GM23248 (cell line): ENCODE measurements at places on chromosomes 6 and 20.

- no peak overlapping the region for H3K27ac ChIP-seq
- peak overlapping the region; percentile 10; the same call in 1 of the 2 replicates for H3K4me3 ChIP-seq
- no peaks in the 10 kb centered on the region for H3K27me3 ChIP-seq
- H3K4me1 ChIP-seq: peaks cover 12% of the 10 kb centered on the region
- H3K36me3 ChIP-seq: no peaks in the 10 kb centered on the region
These were observed 119.1 kb upstream of the MAP7 start for GRCh38 chr6:136669299-136669699.

GRCh38 chr6:2429460-2429859 lies 184.1 kb upstream of the GMDS start:
- no peaks in the 10 kb centered on the region for H3K27me3 ChIP-seq
- H3K4me3 ChIP-seq: no peak overlapping the region
- no peaks in the 10 kb centered on the region for H3K36me3 ChIP-seq
- peaks cover 42% of the 10 kb centered on the region for H3K4me1 ChIP-seq
- peak; percentile 57 for DNase-seq

- H3K4me1 ChIP-seq: no peaks in the 10 kb centered on the region
- DNase-seq: peak; percentile 15
- H3K27ac ChIP-seq: no peak overlapping the region
- no peaks in the 10 kb centered on the region for H3K36me3 ChIP-seq
- no peak overlapping the region for H3K4me3 ChIP-seq
- H3K27me3 ChIP-seq: no peaks in the 10 kb centered on the region
These were observed 10.1 kb downstream of the SLC22A2 start for GRCh38 chr6:160248538-160248937.

DNA sequence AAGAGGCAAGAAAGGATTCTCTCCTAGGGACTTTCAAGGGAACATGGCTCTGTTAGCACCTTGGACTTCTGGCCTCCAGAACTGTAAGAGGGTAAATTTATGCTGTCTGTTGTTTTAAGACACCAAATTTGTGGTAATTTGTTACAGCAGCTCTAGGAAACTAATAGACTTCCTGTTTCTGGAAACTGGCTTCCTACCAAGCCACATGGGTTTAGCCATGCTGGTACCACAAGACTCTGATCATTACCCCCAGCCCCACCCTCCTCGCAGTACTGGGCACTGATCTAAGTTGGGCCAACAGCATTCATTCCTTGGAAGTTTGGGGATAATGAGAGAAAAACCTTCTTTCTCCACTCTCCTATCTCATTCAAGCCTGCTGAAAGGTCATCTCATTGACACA lies 109.5 kb upstream of the SMLR1 start:
- H3K36me3 ChIP-seq: no peaks in the 10 kb centered on the region
- H3K4me1 ChIP-seq: no peaks in the 10 kb centered on the region
- H3K27me3 ChIP-seq: no peaks in the 10 kb centered on the region
- no peak overlapping the region for H3K4me3 ChIP-seq
- no peak for DNase-seq

GRCh38 chr20:18728870-18729224 lies 84.7 kb upstream of the SCP2D1 start:
- no peaks in the 10 kb centered on the region for H3K4me1 ChIP-seq
- no peaks in the 10 kb centered on the region for H3K27me3 ChIP-seq
- DNase-seq: no peak
- no peaks in the 10 kb centered on the region for H3K36me3 ChIP-seq
- H3K27ac ChIP-seq: no peak overlapping the region

DNA sequence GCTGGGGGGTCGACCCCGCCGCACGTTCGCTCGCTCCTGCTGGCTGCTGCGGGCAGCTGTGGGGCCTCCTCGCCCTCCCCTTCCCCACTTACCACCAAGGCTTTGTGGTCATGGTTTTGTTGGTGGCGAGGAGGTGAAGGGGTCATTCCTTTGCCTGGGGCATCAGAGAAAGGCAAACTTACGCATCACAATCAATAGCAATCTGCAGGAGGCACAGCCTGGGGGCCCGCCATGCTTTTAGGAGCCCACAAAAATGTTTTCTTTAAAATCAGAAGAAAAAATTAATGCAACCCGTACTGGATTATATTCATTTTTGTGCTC lies 137.0 kb downstream of the IMPG1 start:
- H3K36me3 ChIP-seq: no peaks in the 10 kb centered on the region
- no peaks in the 10 kb centered on the region; the same call in 1 of the 2 replicates for H3K27me3 ChIP-seq
- H3K4me3 ChIP-seq: peak overlapping the region; percentile 76
- H3K4me1 ChIP-seq: no peaks in the 10 kb centered on the region
- no peak overlapping the region for H3K27ac ChIP-seq
- DNase-seq: no peak

GRCh38 chr6:64580346-64580745 lies 944.7 kb downstream of the PHF3 start:
- H3K27me3 ChIP-seq: no peaks in the 10 kb centered on the region
- no peak overlapping the region for H3K4me3 ChIP-seq
- H3K36me3 ChIP-seq: no peaks in the 10 kb centered on the region
- peak; percentile 63 for DNase-seq

DNA sequence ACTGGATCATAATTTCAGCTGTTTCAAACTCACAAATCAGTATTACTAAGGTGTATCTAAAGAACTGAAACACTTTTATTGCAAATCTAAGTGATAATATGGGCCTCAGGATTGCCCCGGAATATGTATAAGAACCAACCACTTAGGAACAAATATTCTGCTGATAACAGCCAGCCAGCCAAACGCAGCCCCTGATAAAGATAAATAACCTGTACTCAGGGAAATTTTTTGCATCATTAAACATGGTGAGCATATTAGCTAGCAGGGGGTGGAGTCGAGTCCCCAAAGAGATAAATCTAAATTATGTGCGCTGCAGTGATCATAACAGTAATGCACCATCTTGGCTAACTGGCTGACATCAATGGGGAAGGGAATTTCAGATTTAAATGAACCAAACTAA lies 410.2 kb upstream of the MAP3K7 start:
- no peaks in the 10 kb centered on the region for H3K27me3 ChIP-seq
- no peaks in the 10 kb centered on the region for H3K36me3 ChIP-seq
- H3K27ac ChIP-seq: no peak overlapping the region
- DNase-seq: no peak
- H3K4me1 ChIP-seq: no peaks in the 10 kb centered on the region

GRCh38 chr6:74912234-74912633 lies 293.6 kb downstream of the COL12A1 start:
- no peak for DNase-seq
- no peak overlapping the region for H3K4me3 ChIP-seq
- H3K4me1 ChIP-seq: no peaks in the 10 kb centered on the region
- no peak overlapping the region for H3K27ac ChIP-seq

DNA sequence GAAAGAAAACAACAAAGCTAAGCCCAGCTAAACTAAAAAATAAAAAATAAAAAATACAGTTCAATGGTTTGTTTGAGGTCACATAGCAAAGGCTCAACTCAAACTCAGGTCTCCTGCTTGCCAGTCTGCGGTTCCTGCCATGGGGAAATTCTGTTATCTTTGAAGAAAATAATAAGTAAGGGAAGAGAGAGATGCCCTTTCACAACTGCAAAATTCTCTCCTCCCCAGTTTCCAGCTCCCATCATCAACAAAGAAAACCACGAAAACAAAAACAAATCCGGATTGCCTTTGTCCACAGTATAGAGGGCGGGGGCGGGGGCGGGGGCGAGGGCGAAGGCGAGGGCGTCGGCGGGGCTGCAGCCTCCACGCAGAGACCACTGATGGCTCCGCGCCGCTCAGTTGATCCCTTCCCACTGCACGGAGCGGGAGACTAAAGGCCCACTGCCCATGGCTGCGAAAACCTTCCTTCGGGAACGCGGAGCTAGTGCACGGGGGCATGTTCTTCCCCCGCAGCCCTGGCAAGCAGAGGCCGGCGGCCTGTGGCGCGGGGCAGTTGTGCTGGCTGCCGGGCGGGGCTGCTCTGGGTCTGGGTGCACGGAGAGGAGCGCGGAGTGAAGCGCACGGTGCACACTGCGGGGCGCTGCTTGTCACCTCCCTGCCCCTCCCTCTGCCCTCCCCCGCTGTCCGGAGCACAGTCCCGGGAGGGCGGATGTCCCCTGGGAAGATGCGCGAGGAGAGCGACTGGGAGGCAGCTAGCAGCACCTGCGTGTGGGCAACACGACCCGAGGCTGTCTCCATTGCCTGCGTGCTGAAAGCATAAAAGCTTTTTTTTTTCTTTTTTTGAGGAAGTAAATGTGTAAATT lies 54.1 kb upstream of the TPD52L1 start:
- H3K4me1 ChIP-seq: peaks cover 63% of the 10 kb centered on the region
- H3K27ac ChIP-seq: no peak overlapping the region
- DNase-seq: peak; percentile 82
- peak overlapping the region; percentile 74 for H3K4me3 ChIP-seq

GRCh38 chr6:160217073-160217472 lies 41.5 kb downstream of the SLC22A2 start:
- H3K27ac ChIP-seq: no peak overlapping the region
- no peaks in the 10 kb centered on the region for H3K27me3 ChIP-seq
- no peaks in the 10 kb centered on the region for H3K36me3 ChIP-seq
- no peak overlapping the region for H3K4me3 ChIP-seq
- DNase-seq: no peak
- H3K4me1 ChIP-seq: no peaks in the 10 kb centered on the region

- no peak overlapping the region for H3K4me3 ChIP-seq
- no peaks in the 10 kb centered on the region for H3K4me1 ChIP-seq
- no peaks in the 10 kb centered on the region for H3K36me3 ChIP-seq
These were observed 67.2 kb upstream of the SYNDIG1 start for GRCh38 chr20:24402188-24402587.

- H3K36me3 ChIP-seq: no peaks in the 10 kb centered on the region
- peaks cover 22% of the 10 kb centered on the region for H3K4me1 ChIP-seq
- H3K27ac ChIP-seq: no peak overlapping the region
- H3K4me3 ChIP-seq: no peak overlapping the region
These were observed 195.2 kb downstream of the LY86 start for GRCh38 chr6:6783721-6784120.
